ENCODE measurements at places on chromosomes 5 and 9.

DNA sequence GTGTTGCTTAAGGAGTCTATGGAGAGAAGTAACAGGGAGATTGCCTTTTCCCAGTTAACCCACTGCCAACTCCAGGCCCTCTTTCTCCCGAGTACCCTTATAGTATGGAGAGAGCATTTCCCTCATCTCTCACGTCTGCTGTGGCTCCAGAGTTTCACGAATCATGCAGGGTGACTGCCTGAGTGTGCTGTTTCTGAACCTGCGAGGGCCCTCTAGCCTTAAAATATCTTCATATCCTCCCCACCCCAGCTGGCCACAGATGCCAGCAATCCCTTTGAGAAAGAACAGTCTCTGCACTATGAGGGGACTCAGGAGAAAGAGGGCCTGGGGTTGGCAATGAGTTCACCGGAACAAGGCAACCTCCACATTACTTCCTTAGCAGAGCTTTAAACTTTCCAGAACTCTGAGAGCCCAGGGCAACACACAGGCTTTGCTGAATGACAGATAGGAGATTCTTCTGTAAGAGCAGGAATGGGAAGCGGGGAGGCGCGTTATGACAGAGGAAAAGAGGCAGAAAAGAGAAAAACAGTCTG is 81.6 kb upstream of the ANKH start:
- DNase-seq, result no peak

DNA sequence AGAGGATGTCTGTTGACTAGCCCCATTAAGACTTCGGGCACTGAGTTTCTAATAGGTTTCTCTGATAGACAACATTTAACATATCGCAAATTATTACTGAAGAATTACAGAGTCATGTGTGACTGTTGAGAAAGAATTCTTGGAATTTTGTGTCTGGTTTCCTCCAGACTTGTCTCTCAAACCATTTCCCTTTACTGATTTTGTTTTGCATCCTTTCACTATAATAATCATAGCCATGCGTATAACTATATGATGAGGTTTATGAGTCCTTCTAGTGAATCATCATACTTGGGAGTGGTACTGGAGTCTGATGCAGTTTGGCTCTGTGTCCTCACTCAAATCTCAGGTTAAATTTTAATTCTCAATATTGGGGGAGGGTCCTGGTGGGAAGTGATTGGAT is 27.0 kb downstream of the ZNF169 start:
- DNase-seq, result no peak

DNA sequence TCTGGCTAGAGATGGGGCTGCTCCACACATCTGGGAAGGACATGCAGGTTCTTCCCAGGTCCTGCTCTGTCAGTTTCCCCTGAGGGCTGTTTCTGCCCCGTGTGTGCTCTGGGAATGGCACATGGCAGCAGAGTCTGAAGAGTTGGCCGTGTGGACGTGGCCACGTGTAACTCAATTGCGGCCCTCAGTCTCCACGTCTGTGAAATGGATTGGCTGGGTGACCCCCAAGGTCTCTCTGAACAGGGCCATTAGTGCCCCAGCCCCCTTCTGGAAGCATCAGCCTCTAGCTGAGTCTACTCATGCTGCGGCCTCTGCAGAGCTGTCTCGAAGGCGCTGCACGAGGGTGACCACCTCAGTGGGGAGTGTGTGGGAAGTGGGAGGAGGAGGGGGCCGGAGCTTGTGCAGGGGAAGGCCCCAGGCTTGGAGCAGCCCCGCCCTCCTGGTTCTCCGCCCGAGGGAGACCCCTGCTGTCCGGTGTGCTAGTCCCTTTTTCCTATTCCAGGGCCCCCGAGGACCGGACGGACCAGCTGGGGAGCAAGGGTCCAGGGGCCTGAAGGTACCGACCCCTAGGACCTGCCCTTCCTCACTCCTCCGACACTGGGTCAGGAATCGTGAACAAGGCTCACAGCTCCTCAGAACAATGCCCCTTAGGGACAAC is 58.9 kb upstream of the ORM1 start:
- peak; percentile 31 for DNase-seq

DNA sequence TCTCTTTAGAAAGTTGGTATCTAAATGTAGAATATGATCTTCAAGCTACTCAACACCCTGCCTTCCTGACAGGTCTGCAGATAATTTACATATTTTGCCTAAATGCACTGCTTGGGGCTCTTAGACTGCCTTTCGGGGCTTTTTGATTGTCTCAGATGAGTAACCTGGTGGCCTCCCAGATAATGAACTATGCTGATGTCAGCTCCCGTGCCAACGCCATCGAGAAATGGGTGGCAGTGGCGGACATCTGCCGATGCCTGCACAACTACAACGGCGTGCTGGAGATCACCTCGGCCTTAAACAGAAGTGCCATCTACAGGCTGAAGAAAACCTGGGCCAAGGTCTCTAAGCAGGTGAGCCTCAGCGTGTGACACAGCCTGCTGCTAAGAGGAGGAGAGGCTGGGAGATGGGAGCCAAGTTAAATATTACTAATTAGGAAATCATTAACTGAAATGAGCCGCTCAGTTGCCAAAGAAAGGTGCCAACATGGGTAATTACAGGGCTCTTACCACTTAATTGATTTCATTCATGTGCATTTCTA is 20.8 kb upstream of the CKMT2 start:
- DNase-seq, result no peak

- no peak for DNase-seq
These were observed 4.4 kb upstream of the N4BP3 start for GRCh38 chr5:178108966-178109365.

DNA sequence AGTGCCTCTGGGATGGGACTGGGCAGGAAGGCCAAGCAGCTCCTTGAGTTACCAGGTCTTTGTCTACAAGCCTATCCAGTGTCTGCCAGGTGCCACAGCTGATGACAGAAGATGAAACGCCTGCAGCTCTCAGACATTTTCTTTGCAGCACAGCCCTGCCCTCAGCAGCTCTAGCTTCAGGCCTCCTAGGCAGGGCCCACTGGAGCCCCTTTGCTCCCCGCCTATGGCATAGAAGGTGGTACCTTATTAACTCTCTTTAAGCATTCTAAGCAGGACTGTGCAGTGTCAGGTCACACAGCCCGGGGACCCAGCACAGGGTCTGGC is 1.3 kb upstream of the SKP1 start:
- no peak for DNase-seq

- DNase-seq, result no peak
These were observed 762.7 kb downstream of the TLE1 start for GRCh38 chr9:80926611-80927010.

DNA sequence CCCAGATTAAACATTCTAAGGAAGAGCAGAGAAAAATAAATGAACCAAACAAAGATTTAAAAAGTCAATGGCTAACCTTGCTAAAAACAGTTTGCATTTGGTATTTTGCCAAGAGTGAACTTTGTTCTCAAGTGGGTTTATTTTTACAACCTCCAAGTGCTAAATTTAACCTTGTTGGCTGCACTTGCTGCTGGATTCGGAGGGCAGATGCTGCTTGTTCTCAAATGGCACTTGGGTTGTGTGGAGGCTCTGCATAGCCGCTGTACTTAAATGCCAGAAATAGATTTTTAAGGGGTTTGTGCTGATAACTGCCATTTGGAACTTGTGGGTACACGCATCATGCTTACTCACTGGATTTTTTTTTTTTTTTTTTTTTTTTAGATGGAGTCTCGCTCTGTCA is 13.3 kb upstream of the SPATA24 start:
- peak; percentile 60 for DNase-seq

GRCh38 chr5:175859916-175860315 is 11.5 kb upstream of the CPLX2 start:
- no peak for DNase-seq

DNA sequence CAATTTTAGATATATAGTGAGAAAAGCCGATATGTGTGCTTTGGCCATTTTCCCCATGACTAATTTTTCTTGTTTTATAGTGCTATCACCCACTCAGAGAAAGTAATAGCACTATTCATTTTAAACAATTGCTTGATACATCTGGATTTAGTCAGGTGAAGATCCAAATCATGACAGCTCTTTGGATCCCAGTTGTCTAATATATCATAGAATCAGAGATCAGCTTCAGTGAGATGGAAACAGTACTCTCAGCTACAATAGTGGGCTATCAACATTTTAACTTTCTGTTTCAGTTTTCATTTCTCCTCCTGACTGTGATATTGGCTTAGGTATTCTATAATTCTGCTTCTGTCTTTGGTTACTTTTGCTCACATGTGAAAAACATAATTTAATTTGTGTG is 38.7 kb downstream of the VCAN start:
- no peak for DNase-seq

- DNase-seq, result no peak
These were observed at the start of gene SHROOM1 for GRCh38 chr5:132830436-132831094. SHROOM1 (minus strand) TSS chr5:132830647; CDS start chr5:132826140, 4,507 bp downstream.

DNA sequence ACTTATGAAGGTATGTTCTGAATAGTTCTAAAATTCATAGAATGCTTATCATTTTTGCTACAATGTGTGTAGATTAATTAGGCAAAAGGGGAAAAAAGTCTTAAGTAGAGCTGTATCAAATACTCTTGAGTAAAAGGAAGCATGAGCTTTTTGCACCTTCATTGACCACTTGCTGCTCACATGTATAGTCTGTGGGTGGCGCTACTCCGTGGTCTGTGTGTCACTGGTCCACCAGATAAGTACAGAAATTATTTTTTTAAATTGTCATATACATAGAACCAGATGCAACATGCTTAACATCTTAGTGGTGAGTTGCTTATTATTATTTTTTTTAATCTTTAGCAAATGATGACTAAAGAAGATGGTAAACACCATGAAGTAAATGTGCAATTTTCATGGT is 130.2 kb downstream of the MAN2A1 start:
- DNase-seq, result no peak

- no peak for DNase-seq
These were observed 5.0 kb downstream of the LMX1B start for GRCh38 chr9:126618585-126619360.

GRCh38 chr9:137188490-137189296 is at the start of the genes ANAPC2 and SSNA1:
ANAPC2 (minus strand) TSS chr9:137188560; CDS start chr9:137188532, 28 bp downstream.
SSNA1 (plus strand) TSS chr9:137188676; CDS start chr9:137188727, 51 bp downstream.
- peak; percentile 94 for DNase-seq

- peak; percentile 65 for DNase-seq
These were observed 92.2 kb upstream of the MAMDC2 start for GRCh38 chr9:69951411-69951810.

- DNase-seq, result no peak
These were observed 3.6 kb downstream of the SRA1 start for GRCh38 chr5:140553657-140554056.

- DNase-seq, result no peak
These were observed 5.5 kb downstream of the SNAPC4 start for GRCh38 chr9:136394312-136395019.

- no peak for DNase-seq
These were observed 51.3 kb downstream of the BAAT start for GRCh38 chr9:101333490-101333889.

DNA sequence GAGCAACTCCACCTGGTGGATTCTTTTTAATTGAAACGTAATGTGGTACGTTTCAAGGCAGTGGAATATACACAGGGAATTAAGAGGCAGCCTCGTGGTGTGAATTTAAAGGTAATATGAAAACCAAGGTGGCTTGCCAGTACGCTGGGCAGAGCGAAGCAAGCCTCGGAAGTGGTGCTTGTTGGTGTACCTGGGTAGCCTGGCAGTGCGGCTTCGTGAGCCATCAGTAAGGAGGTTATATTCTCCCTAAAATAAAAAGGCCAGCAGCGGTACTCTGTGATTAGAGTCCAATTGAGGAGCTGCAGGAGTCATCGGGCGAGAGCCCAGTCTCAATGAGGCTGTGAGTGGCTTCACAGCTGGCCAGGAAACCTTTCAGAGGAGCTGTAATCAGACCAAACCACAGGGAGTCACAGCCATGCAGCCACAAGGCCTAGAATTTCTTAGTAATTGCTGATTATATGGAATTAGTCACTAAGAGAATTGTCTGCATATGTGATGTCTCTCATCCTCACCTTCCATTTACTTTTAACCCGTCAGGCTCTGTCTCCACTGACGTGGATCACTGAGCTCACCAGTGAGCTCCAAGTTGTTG is 57.7 kb downstream of the DCP2 start:
- peak; percentile 93 for DNase-seq

DNA sequence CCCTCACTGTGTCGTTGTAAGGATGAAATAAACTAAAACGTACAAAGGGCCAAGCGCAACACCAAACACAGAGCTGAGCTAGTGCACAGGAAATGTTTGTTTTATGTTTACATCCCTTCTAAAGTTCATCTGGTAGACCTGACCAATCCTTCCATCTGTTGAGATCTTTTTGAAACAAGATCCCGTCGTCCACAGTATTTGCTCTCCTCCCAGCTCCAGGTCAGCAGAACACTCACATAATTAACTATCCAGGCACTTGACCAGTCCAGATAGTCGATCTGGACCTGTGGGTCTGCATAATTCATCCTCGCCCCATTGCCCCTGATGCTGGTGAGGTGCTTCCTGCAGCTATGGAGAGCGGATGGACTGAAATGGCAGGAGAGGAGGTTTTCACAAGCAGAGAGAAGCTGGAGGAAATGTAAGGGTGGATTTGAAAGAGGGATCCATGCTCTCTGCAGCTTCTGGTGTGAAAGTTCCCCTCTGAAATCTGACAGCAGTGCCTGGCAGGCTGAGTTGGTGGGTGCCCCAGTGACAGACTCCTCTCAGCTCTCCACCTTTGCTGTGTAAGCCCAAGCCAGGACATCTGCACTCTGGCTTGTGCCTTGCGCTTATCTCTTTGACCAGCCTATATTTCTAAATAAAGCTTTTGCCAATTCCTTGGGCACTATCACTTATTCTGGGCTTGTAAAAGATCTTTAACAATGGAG is 102.4 kb downstream of the TTLL11 start:
- no peak for DNase-seq

DNA sequence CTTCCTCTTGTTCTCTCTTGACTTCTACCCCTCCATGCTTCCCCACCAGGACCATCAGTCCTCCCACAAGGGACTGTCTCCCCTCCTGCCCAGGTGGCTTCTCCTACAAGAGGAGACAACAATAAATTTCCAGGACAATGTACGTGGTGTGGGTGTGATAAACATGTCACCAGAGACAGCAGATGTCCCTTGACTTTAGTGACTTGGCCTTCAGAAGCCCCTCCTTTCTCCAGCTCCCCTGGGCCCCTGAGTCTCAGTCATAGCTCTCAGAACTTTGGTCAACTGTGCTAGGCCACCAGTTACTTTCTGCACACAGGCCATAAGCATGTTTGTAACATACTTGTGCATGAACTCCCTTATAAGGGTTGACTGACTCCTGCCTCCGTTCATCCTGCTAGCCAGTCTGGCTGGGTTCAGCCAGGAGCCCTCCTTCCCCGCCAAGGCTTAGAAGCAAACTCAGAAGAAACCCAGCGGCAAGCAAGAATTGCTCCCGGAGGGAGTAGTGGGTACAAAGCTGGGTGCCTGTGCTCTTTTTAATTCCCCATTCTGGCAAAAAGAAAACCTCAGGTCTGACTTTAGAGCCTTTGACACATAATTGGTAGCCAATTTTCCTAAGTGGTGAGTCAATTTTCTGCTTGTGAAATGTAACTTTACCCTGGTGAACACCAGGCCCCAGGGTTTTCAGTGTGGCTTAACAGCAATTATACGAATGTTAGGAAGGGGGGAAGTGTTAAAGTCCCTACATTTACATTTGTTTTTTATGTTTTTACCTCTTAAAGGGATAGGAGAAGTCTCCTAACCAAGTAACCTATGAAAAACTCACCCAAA is 49.2 kb downstream of the EBF1 start:
- peak; percentile 59 for DNase-seq

GRCh38 chr5:437281-437771 is 5.7 kb upstream of the EXOC3 start:
- no peak for DNase-seq
